Stimulated activated CD8-positive, alpha-beta memory T cell treated with anti-CD3 and anti-CD28 coated beads, Interleukin-15, amount 100 ng/mL, for 4 hours (primary cell): ENCODE measurements at places on chromosomes 3 and 15.

GRCh38 chr3:116000311-116000710, 377.0 kb downstream of the GAP43 start:
- no peak for DNase-seq

GRCh38 chr3:113662824-113663223, 33.6 kb downstream of the USF3 start:
- DNase-seq, result no peak

- DNase-seq, result peak; percentile 50
Measured at GRCh38 chr3:50316657-50317242, 5.8 kb downstream of the HYAL2 start.

- no peak for DNase-seq
Measured at GRCh38 chr3:196141052-196141865, 59.4 kb upstream of the TFRC start.

DNA sequence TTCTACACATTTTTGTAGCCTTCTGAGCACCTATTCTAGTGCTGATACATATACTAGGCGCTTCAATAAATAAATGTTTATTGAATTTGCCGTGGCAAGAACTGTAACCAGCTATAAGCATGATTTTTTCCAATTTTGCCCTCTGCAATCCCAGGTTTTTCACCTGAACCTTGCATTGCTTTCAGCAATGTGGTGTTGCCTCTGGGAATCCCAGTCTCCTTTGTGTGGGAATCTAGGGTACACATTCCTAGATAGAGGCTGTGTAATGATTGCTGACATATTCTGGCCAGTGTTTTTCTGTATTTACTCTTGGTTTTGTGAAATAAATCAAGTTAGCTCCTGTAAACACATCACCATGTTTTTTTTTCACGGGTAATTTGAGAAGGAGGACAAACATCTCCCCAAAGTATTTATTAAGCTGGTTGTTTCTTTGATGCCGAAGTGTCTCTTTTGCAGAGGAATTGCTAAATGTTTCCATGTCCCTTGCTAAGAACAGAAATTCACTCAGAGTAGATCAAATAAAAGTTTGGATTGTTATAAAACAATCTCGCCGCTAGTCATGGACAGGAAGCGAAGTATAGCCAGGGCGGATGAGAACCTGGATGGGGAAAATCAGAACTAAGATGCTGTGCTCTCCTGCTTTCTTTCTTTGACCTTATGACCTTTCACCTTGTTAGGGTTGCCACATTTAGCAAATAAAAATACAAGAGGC, 1.2 kb downstream of the CFAP91 start:
- DNase-seq, result no peak

DNA sequence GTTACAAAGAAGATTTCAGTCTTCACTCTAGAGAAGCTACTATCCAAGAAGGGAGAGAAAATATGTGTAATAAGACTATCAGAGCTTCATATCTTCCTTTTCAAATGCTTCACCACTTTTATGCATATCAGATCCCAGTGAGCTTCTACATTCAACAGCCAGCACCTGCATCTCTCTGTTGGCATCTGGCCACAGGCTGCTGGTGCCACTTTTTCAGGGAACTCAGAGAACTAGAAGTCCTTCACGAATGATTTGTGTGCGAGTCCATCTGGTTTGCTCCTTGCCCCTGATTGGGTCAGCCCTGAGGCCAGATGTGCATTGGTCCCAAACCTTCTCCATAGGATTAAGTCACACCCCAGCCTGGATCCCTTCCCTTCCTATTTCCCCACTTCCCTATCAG, 22.1 kb downstream of the SNTN start:
- no peak for DNase-seq

DNA sequence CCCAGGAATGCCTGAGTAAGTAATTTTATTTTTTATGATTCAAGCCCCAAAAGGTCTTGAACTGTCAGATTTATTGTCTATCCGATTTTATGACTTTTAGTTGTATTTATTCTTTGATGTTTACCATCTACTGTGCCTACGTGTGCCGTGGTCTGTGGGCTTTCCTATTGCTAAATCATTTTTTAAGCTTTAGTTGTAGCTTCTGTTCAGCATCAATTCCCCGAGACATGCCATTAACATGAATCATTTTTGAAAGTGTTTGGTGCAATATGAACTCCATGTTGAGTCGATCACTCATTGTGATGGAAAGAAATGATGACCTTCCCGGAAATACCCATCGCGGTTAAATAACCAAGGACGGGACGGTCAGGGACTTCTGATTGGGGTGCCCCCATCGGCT, 268.7 kb upstream of the THRB start:
- DNase-seq, result no peak

GRCh38 chr15:69509131-69509530, 56.5 kb downstream of the RPLP1 start:
- DNase-seq, result no peak

DNA sequence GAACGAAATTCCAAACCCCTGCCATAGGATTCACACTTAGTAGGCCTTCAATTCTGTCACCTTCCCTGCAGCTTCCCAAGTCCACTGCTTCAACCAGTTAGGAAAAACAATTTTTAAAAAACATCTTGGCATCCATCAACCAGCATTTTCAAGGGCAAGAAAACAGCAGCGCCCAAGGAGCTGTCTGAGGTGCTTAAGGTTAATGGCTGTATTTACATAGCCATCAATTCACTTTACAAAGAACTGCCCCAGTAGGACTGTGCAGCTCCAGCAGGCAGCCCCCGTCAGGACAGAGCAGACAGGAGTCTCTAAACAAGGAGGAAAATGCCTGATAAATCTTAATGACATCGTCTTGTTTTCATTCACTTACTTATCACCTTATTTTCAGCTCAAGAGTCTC, 13.3 kb downstream of the TAFA4 start:
- no peak for DNase-seq

DNA sequence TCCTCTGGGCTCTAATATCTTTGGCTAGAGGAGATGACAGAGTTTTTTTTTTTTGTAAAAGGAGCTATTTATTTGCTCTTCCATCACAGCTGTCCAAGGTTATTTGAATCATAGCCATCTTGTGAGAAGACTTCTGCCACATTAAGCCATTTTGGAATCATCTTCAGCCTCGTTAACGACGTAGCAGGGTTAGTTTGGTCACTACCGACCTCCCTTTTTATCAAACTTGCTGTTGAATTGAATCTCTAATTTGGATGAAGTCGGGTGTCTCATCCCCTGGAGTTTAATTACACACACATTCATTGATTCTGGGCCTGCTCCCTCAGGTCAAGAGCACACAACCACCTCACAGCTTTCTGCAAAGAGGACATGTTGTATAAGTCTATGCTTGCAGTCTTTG, 238.7 kb downstream of the CPNE4 start:
- DNase-seq, result no peak

DNA sequence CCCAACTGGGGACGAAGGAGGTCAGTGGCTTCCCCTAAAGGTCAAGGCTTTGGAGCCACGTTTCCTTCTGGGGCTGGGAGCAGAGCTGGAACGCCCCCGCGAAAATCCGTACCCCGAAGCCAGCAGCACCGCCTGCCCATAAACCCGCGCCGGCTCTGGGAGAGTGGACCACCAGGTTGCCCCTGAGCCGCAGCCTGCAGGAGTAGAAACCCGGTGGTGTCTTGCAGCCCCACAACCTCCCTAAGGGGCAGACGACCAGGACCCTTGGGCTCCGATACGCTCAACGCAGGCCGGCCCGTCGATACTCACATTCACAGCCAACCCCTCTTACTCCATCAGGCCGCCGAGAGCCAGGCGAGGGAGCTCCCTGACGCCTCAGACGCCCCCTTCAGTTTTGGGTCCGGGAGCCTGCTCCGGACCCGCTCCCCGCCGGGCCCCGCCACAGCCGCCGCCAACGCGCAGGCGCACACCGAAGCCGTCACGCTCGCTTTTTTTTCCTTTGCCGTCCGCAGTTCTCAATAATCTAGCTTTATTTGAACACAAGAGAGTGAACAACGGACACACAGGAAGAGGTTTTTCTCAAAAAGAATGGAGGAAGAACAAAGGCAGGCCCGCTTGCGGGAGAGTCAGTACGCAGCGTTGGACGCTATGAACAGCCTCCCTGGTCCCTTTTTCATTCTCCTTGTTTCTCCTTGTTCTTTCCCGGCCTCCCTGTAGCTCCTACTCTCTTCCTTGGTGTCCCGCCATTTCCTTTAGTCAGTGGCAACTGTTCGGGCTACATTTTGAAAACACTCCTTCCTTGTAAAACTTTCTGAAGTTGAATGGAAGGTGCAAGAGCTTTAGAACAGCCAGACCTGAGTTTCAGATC, at the start of gene ZNF106:
TSS of gene ZNF106 (minus strand) at position 471 of the 868 bp plus-strand sequence. CDS start 18,852 bp downstream, outside the sequence.
- peak; percentile 80 for DNase-seq

- no peak for DNase-seq
Measured at GRCh38 chr3:45832699-45833098, 9.2 kb downstream of the LZTFL1 start.

GRCh38 chr3:13713396-13713795, 164.5 kb downstream of the FBLN2 start:
- DNase-seq, result no peak

- DNase-seq, result no peak
Measured at GRCh38 chr15:34217587-34218225, 7.1 kb upstream of the EMC4 start.

DNA sequence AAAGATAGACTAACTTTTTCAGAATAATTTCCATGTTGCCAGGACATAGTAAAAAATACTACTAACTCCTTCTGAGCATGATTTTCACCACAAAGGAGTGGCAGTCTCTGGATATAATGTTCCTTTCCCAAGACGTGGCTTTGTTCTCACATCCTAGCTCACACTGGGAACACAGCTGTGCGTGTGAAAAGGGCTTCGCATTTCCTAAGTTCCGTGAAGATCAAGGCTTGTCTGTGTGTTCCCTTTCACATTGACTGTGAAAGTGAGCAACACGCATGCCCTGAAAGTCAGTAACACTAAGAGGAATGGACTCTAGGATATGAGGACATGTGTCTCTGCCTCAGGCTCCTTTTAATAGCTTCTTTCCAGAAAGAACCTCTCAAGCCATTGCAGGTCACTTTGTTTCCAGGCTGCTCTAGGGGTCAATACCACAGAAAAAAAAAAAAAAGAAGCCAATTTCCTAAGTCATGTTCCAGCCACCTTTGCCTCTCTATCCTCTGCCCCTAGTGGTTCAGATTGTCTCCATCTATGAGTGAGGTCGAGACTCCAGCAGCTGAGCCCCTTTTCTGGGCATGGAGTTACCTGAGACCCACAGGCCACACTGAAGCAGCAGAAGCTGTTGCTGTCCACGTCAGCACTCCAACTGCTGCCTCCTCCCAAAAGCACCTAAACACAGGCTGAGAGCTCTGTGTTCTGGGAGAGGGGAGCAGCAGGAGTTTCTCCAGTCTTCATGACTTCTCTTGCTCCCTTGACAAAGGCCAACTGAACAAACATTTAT, 355.9 kb downstream of the RSL24D1 start:
- no peak for DNase-seq

DNA sequence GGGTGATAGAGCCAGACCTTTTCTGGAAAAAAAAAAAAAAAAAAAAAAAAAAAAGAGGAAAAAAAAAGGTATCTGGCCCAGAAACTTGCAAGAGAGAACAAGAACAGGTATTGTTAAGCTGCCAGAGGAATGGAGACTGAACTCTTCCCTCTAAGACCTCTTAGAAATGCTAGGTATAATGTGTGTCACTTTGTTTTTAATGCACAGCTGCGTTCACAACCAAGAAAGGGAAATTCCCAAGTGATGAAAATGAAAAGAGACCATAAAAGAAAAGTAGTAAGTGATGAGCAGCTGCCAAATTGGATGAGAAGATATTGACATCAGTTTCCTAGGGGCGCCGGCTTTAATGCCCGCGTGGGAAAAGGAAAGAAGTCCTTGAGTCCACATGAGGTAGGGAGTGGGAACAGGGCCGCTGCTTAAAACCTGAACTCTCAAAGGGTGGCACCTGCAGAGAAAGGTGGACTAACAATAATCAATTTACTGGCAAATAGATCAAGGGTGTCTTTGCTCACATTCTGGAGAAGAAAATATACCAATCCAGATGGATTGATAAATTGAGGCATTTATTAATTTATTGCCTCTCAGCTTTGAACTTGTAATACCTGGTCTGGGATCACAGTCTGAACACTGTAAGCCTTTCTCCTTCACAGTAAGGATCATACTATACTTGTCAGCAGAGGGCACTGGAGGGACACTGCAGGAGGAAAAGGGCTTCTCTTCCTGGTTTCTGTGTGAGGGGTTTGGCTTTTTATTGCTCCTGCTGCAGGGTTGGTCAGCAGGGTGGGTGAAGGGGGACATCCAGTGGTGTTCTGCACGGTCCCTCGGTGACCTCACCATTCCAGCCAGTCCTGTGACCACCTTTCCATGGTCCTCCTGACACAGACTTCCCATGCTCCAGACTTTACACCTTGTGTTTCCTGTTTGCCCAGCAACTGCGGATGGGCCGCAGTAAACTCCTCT, 131.6 kb downstream of the AQP9 start:
- DNase-seq, result peak; percentile 2

GRCh38 chr3:53888232-53888631, 3.4 kb downstream of the SELENOK start:
- no peak for DNase-seq

DNA sequence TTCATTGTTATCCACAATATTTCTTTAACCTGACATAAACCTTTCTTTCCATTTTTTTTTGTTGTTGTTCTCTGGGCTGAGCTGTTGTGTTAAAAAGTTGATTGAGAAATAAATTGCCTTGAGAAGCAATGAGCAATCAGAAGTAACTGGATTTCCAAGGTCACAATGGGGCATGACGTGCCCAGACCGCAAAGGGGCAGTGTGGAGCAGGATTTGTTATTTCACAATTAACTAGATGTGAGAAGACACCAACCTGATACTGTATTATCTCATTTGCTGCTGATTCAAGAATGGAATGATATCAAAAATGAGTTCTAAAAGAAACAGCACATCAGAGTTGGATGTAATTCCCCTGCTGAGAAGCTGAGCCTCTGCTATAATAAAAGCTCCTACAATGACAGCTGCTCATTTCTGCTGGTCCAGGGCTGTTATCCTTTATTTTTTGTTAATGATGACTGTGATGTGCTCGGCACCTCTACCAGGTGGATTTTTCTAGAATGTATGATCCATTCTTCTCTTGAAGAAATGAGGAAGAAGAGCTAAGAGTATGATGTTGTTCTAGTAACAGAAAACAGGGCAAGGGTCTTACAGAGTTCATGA, 28.1 kb downstream of the CPNE4 start:
- no peak for DNase-seq

- no peak for DNase-seq
Measured at GRCh38 chr3:163957072-163957471, 1121.2 kb downstream of the SI start.

DNA sequence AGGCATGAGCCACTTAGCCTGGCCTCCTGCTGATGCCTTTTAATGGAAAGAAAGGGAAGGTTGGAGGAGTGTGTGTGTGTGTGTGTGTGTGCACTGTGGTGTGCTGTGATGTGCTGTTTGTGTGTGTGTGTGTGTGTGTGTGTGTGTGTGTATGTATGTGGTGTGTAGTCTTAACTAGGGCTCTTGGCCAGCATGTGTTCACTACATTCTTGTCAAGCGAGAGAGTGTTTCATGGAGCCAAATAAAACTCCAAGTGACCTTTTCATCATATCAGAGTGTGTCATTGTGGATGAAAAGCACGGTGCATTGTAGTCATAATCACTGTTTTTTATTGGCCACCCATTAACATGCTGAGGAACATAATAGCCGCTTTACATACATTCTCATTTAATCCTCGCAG, 30.8 kb upstream of the BHLHE40 start:
- no peak for DNase-seq
